NCI-H2171 treated with DMSO at 0.1 percent for 48 hours (cell line): ENCODE measurements at places on chromosomes 5 and 9.
A peak's percentile ranks its signal among the peaks of the same experiment; 100 is the strongest.

- DNase-seq = no peak
Observed at GRCh38 chr5:17697671-17698070, 63.4 kb downstream of the TAF11L14 start.

GRCh38 chr5:116492776-116493175 is 81.8 kb downstream of the SEMA6A start:
- peak; percentile 12 for DNase-seq

GRCh38 chr5:141876628-141877355 is 1.4 kb downstream of the PCDH1 start:
- DNase-seq = peak; percentile 22

- DNase-seq = peak; percentile 95
Observed at GRCh38 chr9:96344458-96345180, 38.9 kb downstream of the SLC35D2 start.

DNA sequence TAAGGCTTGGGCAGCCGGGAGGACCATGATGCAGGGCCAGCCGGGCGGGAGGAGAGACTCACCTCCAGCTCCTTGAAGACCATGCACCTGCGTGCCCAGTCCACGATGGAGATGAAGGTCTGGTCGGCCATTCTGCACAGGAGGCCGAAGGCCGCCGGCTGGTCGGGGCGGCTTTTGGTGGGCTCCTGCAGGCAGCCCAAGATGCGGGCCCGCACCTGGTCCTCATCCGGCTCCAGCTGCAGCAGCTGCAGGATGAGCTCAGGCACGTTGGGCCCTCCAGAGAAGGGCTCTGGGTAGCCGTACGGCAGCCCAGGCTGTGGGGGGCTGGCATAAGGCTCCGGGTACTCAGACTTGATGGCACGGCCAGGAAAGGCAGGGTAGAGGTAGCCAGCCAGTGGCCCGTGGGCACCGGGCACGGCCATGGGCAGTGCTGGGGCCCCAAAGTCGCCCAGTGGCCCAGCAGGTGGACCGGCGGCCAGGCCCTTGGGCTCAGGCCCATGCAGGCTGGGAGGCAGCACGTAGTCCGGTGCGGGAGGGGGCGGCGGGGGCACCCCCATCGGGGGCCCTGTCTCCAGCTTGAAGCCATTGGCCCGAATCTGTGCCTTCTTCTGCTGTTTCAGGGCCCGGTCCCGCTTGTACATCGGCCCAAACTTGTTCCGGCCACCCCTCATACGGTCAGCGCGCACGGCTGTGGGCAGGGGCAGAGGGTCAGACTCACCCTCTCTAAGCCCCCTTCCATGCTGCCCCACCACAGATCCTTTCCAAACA is 7.0 kb downstream of the NR5A1 start:
- no peak for DNase-seq

- peak; percentile 31 for DNase-seq
Observed at GRCh38 chr5:126043688-126044087, 379.5 kb upstream of the GRAMD2B start.

GRCh38 chr5:94161801-94162200 is 420.4 kb upstream of the POU5F2 start:
- no peak for DNase-seq

DNA sequence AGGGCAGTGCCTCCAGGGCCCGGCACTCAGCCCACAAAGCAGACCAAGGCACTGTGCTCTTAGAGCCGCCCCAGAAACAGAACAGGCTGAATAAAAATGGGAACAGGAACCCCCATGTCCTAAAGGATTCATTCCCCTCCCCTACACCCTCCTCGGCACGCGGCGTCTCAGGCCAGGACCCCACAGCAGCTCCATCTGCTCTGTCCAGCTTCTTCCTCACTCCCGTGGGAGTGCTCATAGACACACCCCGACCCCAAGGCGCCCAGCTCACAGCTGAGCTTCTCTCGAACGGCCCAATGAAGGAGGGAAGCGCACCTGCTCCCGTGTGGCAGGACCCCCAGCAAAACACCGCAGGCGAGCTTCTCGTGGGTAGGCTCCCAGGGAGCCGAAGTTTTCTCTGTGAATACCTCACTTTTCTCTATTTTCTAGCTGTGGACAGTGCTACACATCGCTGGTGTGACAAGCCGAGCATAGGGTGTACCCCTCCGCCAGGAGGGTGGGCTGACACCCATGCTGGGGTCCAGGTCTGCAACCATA is 15.4 kb upstream of the QSOX2 start:
- DNase-seq = no peak
